ENCODE measurements at places on chromosomes 5 and 9.

- DNase-seq, result no peak
These were observed 15.7 kb downstream of the DAB2 start for GRCh38 chr5:39409033-39409432.

DNA sequence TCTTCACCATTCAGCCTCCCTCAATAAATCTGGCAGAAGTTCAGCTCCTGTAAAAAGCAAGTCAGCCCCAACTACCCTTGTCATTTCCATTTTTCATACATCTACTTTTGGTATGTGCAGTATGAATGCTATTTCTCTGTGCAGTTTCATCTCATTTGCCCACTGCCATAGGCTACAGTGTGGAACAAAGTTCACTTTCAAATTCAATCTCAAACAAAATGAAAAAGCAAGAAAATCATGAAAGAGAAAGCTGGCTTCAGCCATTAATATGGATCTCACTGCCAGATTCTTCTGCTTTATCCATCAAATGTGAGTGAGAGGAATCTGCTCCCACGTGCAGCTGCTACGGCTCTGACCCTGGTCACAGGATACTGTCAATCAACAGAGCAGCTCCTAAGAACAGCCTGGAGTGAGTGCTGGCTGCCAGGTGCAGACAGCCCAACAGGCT lies 494.2 kb downstream of the ZNF608 start:
- no peak for DNase-seq

GRCh38 chr9:36592801-36593583 lies 20.3 kb downstream of the MELK start:
- DNase-seq, result no peak

- DNase-seq, result no peak
These were observed 232.6 kb downstream of the KIAA0825 start for GRCh38 chr5:94385767-94386166.

DNA sequence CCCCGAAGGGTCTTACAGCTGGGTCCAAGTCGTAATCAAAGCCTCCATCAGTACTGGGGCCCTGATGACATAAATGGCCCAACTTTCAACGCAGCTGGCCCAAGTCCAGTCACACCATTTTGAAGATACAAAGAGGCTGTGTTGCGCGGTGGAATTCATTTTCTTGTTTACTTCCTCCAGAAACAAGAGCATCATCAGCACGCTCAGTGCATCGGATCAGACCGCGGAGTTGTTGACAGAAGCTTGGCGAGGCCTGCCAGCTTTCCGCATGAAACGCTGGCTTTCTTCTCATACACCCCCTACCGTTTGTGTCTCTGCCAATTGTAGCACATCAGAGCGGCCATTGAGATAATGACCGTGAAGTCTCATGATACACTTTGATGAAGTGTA lies 101.7 kb upstream of the SPATA31D4 start:
- no peak for DNase-seq

- DNase-seq, result no peak
These were observed 48.2 kb downstream of the NKD2 start for GRCh38 chr5:1056611-1057484.

DNA sequence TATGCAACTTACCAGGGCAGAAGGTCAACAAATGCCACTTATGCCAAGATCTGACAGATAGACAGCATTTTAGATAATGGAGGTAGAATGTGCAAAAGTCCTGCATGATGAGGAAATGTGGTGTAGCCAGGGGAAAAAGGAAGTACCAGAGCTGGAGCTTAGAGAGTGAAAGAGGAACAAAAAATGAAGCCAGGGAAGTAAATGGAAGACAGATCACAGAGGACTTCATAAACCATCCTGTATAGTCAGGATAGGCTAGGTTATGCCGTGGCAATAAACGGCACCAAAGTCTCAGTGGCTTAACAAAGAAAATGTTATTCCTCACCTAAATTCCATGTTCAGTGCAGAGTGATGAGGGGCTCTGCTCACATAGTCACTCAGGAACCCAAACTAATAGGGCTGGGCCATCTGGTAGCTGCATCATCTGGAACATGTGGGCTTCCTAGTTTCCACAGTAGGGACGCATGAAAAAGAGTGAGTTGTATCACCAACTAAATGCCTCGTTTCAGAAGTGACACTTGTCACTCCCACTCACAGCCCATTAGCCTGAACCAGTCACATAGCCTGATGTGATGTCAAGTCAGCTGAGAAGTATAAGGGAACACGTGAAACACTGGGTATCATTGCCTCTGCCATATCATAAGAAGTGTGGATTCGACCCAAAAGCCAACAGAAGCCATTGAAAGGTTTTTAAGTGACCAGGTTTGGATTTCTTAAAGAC lies 70.3 kb downstream of the SH3RF2 start:
- no peak for DNase-seq

DNA sequence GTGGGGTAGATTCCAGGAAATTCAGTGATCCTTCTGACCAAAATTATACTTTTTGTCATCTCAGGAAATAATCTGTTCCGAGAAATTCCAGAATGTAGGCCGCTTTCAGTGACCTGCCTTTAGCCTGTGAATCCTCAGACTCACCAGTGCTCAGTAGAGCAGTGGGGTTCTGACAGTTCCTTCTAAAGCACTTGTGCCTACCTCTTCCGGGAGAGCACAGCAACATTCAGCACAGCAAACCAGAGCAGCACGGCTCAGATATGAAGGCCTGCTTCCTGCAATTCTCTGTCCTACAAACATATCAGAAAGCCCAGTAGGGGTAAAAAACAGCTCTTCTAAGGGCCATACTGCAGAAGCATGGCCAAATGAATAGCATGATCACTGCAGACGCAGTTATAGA lies 15.0 kb downstream of the FANCC start:
- DNase-seq, result no peak

DNA sequence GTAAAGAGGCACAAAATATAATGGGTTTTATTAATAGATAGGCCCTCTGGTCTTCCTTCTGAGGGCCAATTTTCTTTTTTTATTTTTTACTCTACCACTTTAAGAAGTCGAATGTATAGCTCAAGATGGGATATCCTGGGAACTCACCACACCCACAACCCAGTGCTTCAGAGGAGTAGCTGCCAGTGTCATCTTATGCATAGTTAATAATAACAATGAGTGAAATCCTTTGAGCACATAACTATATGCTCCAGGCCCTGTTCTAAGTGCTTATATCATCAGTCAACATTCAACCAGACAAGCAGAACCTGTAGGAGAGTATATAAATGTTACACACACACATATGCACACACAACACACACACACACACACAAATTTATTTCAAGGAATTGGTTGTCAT lies 150.3 kb upstream of the ACTBL2 start:
- no peak for DNase-seq

- DNase-seq, result no peak
These were observed 39.5 kb upstream of the TNFSF15 start for GRCh38 chr9:114845373-114845772.

- DNase-seq, result no peak
These were observed 176.6 kb upstream of the FREM1 start for GRCh38 chr9:15086778-15087324.

DNA sequence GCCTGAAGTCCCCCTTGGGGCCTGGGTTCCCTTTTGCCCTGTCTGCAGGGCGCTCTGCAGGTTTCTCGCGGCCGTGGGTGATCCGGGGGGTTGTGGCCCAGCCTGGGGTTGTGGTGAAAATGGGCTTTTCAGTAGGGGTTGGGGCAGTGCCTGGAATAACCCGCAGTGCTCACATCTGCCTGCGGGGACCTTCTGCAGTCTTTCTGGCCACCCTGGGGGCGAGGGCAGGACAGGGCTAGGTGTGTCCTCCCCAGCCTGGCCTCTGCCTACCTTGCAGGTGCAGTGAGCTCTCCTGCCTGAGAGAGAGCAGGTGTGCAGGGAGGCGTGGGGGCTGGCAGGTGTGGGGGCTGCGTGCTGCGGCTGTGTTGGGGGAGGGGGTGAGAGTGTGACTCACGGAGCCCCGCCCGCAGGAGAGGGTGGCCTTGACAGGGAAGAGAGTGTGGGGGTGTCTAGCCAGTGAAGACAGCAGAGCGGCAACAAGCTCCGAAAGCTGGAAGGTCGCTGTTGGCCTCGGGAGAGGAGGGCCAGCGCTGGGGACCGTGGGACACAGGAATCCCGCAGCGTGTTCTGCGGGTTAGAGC lies 131.4 kb downstream of the MRPL36 start:
- DNase-seq, result no peak

GRCh38 chr5:16544607-16545374 lies 72.0 kb downstream of the RETREG1 start:
- no peak for DNase-seq

DNA sequence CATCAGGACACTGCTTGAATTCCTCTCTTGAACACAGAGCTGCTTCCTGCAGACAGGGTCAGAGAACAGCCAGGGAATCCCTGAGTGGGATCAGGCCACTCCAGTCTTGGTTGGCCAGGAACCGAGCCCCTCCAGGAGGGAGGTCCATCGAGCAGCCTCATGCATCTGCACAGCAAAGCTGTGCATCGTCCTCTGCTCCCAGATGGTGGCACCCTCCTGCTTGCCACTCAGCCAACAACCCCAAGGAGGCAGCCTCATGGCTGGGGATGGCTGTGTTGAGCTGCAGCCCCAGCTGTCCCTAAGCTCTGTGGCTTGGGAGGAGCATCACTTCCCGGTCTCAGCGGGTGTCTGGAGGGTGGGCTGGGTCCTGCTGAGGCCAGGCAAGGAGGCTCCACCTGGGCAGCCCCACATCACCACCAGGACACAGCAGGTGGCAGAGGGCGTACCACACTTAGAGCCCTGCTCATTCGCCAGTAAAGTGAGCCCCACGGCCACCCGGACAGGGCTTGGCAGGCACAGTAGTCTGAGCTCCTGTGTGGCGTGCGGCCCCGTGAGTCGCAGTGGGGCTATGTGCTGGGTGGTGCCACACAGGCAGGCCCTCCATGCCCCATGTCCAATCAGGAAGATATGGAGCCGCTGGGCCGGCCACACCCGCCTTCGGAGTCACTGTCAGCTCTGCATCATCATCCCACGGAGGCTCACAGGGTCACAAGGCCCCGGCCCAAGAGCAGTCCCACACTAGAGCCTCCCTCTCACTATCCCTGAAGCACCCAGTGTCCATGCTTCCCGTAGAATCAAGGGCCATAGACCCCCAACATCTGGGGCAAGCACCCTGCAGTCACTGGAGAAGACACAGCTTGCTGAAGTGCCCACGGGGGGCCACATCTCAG lies 11.9 kb downstream of the LPCAT1 start:
- DNase-seq, result no peak

- DNase-seq, result no peak
These were observed 151.5 kb downstream of the GOLPH3 start for GRCh38 chr5:32022638-32023037.

- no peak for DNase-seq
These were observed 147.5 kb downstream of the DAB2IP start for GRCh38 chr9:121798941-121799340.

DNA sequence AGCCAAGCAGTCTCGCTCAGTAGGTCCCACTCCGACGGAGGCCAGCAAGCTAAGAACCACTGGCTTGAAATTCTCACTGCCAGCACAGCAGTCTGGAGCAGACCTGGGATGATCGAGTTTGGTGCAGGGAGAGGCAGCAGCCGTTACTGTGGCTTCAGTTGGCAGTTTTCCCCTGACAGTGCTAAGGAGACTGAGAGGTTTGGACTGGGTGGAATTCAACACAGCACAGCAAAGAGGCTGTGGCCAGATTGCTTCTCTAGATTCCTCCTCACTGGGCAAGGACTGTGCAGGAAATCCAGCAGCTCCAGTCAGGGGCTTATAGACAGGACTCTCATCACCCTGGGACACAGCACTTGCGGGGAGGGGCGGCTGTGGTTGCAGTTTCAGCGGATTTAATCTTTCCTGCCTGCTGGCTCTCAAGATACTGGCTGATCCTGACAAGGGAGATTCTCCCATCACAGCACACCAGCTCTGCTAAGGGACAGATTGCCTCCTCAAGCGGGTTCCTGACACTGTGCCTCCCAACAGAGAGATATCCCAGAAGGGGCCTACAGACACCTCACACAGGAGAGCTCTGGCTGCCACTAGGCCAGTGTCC lies 122.1 kb downstream of the YIPF5 start:
- no peak for DNase-seq

- no peak for DNase-seq
These were observed 897 bp downstream of the NDST1 start for GRCh38 chr5:150508828-150509227.

GRCh38 chr5:53360811-53361210 lies 119.6 kb upstream of the FST start:
- DNase-seq, result no peak

DNA sequence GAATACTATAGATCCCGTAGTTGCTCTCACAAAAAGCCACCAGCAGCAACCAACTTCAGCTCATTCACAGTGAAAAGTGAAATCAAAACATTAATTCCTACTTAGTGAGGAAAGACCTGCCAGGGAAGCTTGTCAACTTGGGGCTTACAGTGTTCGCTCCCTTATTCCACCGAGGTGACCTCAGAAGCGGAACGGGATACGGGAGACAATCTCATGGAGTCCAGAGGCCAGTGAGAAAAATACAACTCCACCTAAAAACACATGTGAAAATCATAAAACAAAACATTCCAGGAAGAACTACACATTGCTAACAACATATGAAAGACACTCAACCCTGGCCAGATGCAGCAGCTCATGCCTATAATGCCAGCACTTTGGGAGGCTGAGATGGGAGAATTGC lies 11.6 kb downstream of the EPB41L4B start:
- no peak for DNase-seq

- no peak for DNase-seq
These were observed 2.8 kb downstream of the TENT4A start for GRCh38 chr5:6715758-6716628.

DNA sequence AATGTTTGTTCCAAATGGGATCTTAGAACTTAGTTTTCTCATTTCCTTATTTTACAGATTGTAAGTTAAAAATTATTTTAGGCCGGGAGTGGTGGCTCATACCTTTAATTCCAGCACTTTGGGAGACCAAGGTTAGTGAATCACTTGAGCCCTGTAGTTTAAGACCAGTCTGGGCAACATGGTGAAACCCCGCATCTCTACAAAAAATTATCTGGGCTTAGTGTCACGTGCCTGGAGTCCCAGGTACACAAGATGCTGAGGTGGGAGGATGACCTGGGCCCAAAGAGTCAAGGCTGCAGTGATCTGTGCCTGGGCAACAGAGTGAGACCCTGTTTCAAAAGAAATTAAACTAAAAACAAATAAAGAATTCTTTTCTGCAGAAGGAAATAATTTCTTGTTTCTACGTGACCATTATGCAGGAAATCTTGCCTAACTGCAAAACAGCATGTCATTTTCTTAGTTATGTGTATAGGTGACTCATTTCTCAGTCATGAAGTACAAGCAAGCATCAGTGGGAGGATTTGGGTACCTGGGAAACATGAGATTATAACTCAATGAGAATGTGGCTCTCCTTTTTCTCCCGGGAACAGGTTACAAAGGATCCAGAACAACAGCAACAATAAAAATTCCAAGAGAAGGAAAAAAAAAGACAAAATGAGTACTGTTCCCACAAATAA lies 375.1 kb upstream of the ST8SIA4 start:
- DNase-seq, result no peak

GRCh38 chr5:160250226-160250625 lies 20.9 kb downstream of the FABP6 start:
- no peak for DNase-seq

All from neural crest cell (in vitro differentiated cells).